Small intestine (tissue), 16 donors: ENCODE measurements at places on chromosomes 6 and 20. TPM values are rescaled to one million over a fixed set of nuclear protein-coding genes. Genes with fewer than 3 reads are reported as not detected.

GRCh38 chr6:74927299-74927698 is 278.6 kb downstream of the COL12A1 start:
- no peak overlapping the region for H3K27ac ChIP-seq
- H3K36me3 ChIP-seq, result no peaks in the 10 kb centered on the region
- no peak overlapping the region for H3K4me3 ChIP-seq
- H3K27me3 ChIP-seq, result no peaks in the 10 kb centered on the region
- DNase-seq, result no peak

DNA sequence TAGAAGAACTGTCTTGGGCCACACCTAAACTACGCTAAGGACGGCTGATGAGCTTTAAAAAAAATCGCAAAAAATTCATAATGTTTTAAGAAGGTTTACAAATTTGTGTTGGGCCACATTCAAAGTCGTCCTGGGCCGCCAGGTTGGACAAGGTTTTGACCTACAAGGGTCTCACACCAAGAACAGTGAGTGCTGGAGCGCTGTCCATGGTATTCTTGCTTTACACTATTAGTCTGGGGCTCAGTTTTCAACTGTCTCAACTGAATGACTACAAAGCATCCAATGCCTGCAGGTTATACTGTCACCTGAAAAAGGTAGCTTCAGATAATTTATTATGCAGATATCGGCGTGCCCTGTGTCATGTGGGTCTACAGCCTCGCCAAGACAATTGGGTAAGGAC is 3.7 kb upstream of the FAXC start:
- no peaks in the 10 kb centered on the region for H3K36me3 ChIP-seq
- H3K4me3 ChIP-seq, result no peak overlapping the region
- H3K4me1 ChIP-seq, result peaks cover 12% of the 10 kb centered on the region
- H3K27me3 ChIP-seq, result peaks cover 11% of the 10 kb centered on the region
- no peak overlapping the region for H3K27ac ChIP-seq

- H3K27me3 ChIP-seq, result no peaks in the 10 kb centered on the region
- DNase-seq, result no peak
- H3K27ac ChIP-seq, result no peak overlapping the region
- no peak overlapping the region for H3K4me3 ChIP-seq
- no peaks in the 10 kb centered on the region for H3K4me1 ChIP-seq
- H3K36me3 ChIP-seq, result no peaks in the 10 kb centered on the region
These were observed 1.4 kb upstream of the KHDC1 start for GRCh38 chr6:73264446-73264845.

TRIM26 gene
- 47.7 TPM for polyA plus RNA-seq

DNA sequence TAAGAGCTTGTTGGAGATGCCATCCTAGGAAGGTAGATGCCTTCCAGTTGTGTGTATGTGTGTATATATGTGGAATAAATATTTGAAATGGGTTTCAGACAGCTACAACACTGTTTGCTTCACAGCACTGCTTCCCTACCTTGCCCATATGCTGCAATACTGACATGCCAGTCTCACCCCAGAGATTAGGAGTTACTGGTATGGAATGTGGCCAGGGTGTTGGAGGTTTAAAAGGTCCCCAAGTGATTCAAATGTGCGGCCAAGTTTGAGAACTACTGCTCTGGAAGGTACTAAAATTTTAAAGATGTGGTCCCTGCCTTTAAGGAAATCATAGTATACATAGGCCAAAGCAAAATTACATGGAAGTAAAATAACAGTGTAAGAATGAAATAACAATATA is 39.5 kb downstream of the BCKDHB start:
- no peaks in the 10 kb centered on the region for H3K4me1 ChIP-seq
- no peak overlapping the region for H3K27ac ChIP-seq
- no peaks in the 10 kb centered on the region for H3K27me3 ChIP-seq

GRCh38 chr6:128557081-128557480 is 36.7 kb upstream of the PTPRK start:
- H3K27me3 ChIP-seq, result no peaks in the 10 kb centered on the region
- H3K36me3 ChIP-seq, result no peaks in the 10 kb centered on the region
- no peak for DNase-seq
- H3K27ac ChIP-seq, result no peak overlapping the region

DLK2 gene
- polyA plus RNA-seq, result 0.72 TPM

DNA sequence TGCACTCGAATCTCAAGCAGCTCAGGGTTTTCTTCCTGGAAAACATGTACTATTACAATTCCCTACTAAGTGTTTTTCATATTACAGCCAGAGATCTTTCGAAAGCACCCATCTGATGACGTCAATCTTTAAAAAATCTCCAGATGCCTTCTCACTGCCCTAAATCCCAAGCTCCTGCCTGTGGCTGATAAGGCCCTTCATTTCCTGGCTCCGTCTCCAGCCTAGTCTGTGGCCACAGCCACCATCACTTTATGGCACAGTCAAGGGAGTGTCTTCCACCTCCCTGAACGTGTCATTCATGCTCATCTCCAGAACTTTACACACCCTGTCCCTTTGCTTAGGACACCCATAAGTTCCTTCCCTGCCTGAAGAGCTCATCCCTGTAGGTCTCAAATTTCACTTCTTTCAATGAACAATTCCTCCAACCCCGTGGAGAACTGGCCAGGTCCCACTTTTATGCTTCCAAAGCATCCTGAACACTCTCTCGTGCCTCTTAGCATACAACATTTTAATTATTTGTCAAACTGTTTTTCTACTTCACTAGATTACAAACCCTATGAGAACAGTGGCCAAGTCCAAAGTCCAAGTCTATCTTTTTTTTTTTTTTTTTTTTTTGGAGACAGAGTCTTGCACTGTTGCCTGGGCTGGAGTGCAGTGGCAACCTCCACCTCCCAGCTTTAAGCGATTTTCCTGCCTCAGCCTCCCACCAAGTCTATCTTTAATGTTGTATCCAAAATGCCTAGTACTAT is 106.1 kb upstream of the AGPAT4 start:
- H3K4me3 ChIP-seq, result no peak overlapping the region
- no peaks in the 10 kb centered on the region for H3K27me3 ChIP-seq
- no peak for DNase-seq
- no peaks in the 10 kb centered on the region for H3K36me3 ChIP-seq

TENT5A gene
- 20.6 TPM for polyA plus RNA-seq

DNA sequence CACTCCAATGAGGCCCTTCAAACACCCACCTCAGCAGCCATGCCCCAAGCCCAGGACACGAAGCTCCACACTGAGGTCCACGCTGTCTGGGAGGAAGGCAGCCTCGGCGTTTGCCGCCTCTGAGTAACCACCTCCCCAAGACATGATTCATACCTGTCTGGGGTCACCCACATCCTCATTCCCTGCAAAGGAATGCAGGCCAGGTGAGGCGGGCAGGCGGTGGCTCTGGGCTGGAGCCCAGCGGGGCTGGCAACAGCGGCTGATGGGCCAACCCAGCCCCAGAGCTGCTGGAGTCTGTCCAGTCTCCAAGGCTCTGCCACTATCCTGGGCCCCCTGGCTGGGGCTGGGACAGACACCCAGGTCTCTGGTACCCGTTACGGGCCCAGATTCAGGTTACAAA is 14.8 kb downstream of the PMEPA1 start:
- no peak overlapping the region for H3K27ac ChIP-seq
- H3K27me3 ChIP-seq, result no peaks in the 10 kb centered on the region
- no peak for DNase-seq
- H3K36me3 ChIP-seq, result no peaks in the 10 kb centered on the region
- H3K4me1 ChIP-seq, result peaks cover 36% of the 10 kb centered on the region
